ENCODE measurements at places on chromosomes 1 and 21. TPM values are rescaled to one million over a fixed set of nuclear protein-coding genes. Genes with fewer than 3 reads are reported as not detected.

- DNase-seq, result peak; percentile 78
Observed at GRCh38 chr1:119327450-119328155, 41.0 kb upstream of the HAO2 start.

DNA sequence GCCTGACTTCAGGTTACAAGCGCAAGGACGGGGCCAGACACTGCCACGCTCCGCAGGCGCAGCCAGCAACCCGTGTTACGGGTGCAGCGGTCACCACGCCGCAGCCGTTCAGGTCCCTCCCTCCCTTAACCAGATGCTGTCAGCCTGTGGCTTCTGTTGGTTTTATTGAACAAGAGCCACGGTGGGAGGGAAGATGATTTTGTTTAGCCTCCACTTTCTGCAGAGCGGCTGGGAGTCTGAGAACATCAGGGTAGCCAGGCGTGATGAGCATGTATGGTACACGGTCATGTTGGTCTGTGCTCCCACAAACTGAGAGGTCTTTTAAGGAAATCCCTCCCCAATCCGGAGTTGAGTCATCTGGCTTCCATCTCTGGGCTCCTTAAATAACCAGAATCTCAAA, 18.5 kb upstream of the ADARB1 start:
- DNase-seq, result no peak

GRCh38 chr1:207020065-207020708, 12.4 kb downstream of the C1orf116 start:
- DNase-seq, result no peak

DNA sequence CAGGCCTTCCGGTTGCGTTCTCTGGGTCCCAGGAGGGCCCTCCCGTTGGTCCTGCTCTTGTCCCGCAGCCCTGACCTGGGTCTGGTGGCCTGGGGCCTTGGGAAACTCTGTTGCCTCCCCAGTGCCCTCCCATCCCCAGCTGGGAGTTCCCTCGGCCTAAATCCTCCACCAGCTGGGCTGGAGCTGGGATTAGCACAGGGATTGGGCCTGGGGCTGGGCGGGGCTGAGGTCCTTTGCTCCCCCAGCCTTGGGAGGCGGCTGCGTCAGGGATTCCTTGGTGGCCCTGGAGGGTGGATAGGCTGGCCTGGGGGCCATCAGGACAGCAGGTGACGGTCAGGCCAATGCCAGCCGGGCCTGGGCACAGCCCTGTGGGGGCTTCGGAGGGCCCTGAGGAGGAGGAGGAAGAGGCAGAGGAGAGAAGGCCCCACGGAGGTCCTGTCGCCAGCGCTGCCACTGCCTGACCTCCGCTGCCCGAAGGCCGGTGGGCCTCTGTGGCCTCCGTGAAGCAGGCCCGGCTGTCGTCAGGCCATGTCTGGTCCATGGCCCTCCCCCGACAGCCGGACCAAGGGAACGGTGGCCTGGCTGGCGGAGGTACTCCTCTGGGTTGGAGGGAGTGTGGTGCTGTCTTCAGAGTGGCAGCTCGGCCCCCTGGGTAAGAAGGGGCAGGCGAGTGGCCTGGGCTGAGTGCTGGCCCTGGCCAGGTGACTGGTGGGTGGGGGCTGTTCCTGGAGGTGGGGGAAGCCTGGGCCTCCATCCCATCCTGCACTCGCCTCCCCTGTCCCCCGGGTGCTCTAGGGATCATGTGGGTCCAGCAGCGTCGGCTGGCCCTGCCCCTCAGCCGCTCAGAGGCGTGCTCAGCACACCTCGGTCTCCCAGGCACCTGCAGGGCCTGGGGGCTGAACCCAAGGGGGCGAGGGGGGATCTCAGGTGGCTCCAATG, at the start of gene PLCH2:
TSS of gene PLCH2 (plus strand) at position 229 of the 939 bp plus-strand sequence. CDS start at position 529, 300 bp downstream.
- DNase-seq, result no peak

DNA sequence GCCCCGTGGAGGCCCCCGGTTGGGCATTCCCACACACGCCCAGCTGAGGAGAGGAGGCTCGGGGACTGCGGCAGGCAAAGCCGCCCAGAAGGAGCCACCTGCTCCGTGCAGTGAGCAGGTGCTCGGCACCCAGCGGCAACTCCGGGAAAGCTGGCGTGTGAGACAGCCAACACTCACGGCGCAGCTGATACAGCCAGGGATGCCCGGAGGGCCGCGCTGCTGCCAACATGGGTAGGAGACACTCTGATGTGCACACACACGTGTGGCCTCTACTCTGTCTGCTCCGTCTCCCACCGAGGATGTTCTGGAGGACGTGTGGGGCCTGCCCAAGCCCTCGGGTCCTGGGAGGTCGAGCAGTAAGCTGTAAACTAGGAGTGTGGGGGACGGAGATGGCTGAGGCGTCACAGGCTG, 12.9 kb downstream of the MORN1 start:
- no peak for DNase-seq

- DNase-seq, result peak; percentile 91
Observed at GRCh38 chr1:54950369-54951163, 29.9 kb upstream of the TMEM61 start.

IBA57 gene
- polyA plus RNA-seq, result 1.1 TPM

CFHR5 gene
- polyA plus RNA-seq, result not detected
